ENCODE measurements at places on chromosomes 7 and 10. TPM values are rescaled to one million over a fixed set of nuclear protein-coding genes. Genes with fewer than 3 reads are reported as not detected.

DNA sequence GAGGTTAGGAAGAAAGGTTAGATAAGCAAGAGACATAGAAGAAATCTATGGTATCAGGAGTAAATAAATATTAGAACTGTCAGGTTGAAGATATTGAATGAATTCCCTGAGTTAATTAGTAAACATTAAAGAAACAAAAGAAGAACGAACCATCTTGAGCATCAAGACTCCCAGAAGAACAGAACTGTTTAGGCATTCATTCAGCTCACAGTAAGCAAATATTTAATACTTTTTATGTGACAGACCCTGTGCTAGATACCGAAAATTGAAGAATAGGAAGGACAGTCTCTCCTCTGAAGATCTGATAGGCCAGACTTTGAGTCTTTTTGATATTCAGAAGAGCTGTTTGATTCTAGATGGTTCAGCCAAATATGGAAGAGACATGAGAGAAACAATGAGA lies 731.5 kb downstream of the XPNPEP1 start:
- no peak for DNase-seq

DNA sequence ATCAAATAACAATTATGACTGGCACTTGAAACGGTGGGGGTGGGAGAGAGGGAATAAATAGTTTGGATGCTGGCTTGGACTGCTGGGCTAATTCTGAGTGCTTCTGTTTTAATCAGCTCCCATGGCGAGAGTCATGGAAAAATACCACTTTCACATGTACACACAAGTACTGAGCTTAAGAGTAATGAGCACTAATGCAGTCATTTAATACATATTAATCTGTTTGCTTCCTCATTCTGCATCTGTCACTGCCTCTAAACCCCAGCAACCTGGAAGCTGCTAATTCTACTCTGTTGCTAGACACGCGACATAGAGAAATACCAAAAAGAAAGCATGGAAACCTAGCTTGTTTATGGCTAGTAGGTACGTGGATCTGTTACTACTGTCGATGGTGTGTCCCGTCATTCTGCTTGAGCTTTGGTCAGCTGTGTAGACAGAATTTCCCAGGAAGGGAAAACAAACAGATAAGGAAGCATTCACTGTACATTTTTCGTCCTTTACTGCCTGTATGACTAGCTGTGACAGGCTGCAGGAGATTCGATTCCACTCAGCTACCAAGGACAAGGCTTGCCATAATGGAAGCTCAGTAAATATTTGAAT lies 238.8 kb downstream of the BAMBI start:
- no peak for DNase-seq

GRCh38 chr10:24416248-24416647 lies 207.3 kb downstream of the KIAA1217 start:
- DNase-seq = no peak

GRCh38 chr10:82813856-82814255 lies 938.9 kb downstream of the NRG3 start:
- DNase-seq = no peak

The DBF4 gene
- total RNA-seq = 21.4 TPM

All from suprapubic skin (tissue), 4 donors.